ENCODE measurements at places on chromosomes 7 and 10.

DNA sequence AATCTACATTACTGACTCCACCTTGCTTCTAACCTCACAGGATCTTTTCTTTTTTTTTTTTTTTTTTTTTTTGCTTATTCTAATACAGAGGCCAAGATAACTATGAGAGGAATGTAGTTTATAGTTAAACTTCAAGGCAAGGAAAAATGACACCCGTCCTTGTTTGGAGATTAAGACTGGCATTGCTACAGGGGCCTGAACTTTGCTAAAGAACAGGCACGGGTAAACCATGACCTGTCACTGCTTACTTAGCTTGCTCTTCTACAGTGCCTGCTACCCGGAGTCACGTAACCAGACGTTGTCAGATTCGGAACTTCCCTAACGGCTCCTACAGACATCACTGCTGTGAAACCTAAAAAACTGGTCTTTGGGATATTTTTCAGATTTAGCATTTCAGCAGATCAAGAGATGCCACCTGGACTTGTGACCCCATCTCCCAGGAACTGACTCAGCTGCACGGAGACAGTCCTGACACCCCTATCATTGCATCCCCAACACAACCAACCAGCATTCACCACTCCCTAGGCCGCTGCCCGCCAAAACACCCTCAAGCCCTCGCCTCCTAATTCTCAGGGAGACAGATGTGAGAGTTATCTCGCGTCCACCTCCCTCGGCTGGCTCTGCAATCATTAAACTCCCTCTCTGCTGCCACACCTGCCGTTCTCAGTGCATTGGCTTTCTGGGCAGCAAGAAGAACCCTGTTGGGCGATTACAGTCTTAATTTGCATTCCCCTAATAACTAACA, 27.5 kb downstream of the MAD1L1 start:
- no peak for DNase-seq

GRCh38 chr10:12416344-12417050, 67.2 kb downstream of the CAMK1D start:
- DNase-seq: no peak

DNA sequence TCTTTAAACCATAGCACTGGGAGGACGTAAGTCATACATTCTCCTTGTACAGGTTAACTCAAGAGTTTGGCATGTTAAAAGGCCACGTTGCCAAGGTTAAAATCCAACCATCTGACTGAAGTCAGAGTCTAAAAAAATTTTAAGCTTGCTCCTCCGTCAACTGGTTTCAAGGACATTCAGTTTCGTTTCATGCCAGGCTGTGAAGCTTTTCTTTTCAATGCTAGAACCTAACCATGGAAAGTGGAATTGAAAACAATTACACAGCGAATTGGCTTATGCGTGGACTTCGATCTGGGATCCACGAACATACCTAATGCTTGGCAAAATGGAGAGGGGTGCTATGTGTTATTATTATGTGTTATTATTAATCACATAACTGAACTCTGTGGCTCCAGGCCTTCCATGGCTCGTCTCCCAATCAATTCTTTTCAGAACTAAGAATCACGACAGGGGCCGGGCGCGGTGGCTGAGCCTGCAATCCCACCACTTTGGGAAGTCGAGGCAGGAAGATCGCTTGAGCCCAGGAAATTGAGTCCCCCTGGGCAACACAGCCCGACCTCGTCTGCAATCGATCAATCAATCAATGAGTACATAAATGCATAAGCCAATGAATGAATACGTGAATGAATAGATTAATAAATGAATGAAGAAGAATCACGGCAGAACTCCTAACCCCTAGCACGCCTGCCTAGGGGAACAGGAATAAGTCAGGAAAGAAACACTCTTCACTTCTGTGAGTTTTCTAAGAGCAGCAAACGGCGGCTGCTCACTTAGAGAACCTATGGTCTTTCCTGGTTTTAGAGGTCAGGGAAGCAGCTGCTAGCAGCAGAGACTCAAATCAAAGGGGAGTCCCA, 733 bp upstream of the ARL5B start:
- peak; percentile 34 for DNase-seq

DNA sequence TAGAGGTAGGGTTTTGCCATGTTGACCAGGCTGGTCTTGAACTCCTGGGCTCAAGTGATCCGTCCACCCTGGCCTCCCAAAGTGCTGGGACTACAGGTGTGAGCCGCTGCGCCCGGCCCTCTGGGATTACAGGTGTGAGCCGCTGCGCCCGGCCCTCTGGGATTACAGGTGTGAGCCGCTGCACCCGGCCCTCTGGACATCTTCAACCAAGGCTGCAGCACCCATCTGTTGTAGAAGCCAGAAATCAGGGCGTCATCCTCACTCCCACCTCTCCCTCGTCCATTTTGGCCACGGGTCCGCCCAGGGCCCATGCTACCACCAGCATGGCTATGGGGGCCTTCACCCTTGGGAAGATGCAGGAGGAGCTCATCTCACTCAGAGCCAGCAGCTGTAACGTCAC, 38.5 kb upstream of the EBF3 start:
- DNase-seq: no peak

DNA sequence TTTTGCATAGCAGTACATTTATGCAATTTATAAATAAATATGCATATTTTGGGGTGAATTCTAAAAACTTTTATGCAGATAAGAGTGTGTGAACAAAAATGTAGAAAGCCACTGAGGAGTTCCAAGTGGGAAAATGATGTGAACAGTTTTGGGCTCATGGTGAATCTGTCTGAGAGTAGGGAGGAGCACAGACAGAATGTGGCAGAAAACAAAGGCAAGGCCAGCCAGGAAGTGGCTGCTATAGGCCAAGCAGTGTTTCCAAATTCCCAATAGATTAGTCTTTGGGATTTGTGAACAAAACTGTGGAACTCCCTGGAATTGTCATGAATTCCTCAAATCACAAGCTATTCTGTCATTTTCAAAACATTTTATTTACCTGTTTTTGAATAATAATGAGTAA, 73.6 kb upstream of the AMPH start:
- DNase-seq: no peak

GRCh38 chr10:127886371-127887051, 6.2 kb downstream of the CLRN3 start:
- no peak for DNase-seq

DNA sequence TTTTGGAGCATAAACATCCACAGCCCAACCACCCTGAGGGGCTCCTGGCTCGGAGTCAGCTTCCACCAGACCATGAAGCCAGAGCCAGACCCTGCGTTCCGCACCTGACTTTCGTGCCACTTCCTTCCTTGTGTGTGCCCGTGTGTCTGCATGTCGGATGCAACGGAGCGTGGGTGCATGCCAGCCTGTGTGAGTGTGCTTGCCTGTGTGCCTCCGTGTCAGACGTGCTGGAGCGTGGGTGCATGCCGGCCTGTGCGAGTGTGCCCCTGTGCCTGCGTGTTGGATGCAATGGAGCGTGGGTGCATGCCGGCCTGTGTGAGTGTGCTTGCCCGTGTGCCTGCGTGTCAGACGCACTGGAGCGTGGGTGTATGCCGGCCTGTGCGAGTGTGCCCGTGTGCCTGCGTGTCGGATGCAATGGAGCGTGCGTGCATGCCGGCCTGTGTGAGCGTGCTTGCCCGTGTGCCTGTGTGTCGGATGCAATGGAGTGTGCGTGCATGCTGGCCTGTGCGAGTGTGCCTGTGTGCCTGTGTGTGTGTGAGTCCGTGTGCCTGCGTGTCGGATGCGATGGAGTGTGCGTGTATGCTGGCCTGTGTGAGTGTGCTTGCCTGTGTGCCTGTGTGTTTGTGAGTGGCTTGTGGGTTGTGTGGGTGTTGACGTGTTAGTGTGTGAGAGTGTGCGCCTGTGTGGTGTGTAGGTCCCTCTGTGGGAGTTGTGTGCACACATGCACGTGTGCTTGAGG, 28.1 kb upstream of the KNDC1 start:
- DNase-seq: no peak

DNA sequence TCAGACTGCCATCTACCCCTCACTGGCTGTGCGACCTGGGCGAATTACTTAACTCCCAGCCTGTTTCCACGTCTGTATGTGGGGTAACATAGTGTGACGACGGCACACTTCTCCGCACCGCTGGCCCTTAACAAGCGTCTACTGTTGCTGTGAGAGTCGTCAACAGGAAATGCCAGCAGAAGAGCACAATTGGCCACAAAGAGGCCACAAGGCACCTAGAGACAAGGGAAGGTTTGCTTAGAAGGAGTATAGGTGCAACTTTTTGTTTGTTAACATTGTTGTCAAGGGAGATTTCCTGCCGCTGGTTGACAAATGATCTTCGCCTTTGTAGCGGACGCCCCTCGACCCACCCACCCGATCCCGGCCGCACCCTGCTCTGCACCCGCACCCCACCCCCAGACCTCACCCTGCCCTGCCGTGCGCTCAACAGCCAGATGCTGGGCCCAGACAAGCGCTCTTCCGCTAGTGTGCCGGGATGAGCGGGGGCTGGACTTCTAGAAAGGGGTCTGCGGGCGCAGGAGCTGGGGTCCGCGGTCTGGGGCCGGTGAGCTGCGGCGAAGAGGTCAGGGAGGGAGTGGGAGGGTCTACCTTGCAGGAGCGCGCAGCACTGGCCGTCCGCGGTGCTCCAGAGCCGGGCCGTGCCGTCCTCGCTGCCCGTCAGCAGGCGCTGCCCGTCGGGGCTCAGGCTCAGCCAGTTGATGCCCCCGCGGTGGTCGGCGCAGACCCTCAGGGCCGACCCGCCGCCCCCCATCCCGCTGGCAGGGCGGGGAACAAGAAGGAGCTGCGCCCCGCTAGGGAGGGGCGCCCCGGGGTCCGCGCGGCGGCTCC, 785 bp downstream of the WDR86 start:
- no peak for DNase-seq

DNA sequence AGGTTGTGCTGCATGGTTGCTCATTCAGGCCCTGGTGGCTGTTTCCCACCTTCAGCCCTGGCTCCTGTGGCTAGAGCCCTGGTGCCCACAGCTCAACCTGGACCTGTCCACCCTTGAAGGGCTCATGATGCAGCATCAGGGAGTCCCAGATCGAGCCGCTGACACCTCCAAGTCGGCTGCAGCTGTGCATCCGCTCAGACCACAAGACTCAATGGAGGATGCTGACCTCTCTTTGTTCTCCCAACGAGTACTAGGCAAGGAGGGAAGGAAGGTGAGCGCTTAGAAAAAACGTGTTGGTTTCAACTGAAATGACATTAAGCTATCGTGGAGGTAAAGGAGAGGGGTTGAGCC, 9.5 kb upstream of the C10orf95 start:
- DNase-seq: no peak

DNA sequence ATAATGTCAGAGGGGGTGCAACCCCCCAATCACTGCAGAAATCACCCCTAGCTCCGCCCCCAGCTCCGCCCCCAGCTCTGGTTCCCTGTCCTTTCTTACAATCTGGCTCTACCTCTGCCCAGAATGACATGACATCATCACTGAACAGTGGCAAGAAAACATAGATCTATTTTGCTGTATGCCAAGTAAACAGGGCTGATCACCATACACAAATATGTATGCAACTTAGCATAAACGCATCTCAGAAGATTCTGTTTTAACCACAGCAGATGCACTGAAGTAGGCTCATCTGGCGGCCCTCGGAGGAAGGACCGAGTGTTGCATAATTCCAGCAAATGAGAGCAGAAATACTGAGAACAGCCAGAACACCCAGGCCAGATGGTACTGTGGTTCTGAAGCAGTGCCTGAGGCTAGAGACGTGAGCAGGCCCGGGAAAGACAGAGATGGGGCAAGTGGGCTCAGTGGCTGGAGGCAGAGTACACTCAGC, 293.3 kb upstream of the KLF14 start:
- peak; percentile 59 for DNase-seq

GRCh38 chr10:93493162-93493561, 3.2 kb upstream of the CEP55 start:
- DNase-seq: no peak

DNA sequence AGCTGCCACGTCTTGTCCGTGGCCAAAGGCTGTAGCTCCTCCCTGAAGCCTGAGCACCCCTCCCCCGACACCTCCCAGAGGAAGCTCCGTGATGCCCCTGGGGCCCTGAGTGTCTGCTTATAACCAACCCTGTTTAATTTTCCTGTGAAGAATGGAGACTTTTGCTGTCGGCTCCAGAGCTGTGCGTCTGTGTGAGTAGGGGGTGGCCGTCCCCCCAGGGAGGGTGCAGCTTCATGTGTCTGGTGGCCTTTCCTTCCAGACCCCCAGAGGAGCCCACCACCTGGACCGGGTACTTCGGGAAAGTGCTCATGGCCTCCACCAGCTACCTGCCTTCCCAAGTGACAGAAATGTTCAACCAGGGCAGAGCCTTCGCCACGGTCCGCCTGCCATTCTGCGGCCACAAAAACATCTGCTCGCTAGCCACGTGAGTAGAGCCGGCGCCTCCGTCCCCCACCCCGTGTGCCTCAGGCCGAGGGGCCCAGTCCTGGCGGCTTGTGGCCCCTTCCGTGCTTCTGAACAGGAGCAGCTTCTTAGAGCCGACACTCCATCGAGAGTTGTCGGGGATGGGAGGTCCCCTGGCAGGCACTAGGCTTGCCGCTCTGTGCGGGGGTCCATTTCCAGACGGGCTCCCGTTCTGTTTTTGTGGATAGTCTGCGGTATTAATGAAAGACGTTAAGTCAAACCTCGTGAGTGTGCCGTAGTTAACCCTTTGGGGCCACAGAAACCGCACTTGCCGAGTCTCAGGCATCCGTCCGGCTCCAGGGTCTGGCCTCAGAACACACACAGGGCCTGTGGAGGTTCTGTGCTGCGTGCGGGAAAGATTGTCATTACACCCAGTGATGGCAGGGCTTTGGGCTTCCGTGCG, 37.1 kb downstream of the WIPI2 start:
- DNase-seq: no peak

DNA sequence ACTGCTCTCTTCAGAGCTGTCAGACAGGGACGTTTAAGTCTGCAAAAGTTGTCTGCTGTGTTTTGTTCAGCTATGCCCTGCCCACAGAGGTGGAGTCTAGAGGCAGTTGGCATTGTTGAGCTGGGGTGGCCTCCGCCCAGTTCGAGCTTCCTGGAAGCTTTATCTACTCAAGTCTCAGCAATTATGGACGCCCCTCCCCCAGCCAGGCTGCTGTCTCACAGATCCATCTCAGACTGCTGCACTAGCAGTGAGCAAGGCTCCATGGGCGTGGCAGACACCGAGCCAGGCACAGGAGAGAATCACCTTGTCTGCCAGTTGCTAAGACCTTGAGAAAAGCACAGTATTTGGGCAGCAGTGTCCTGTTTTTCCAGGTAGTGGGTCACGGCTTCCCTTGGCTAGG, 98.1 kb downstream of the SDHAF3 start:
- no peak for DNase-seq

DNA sequence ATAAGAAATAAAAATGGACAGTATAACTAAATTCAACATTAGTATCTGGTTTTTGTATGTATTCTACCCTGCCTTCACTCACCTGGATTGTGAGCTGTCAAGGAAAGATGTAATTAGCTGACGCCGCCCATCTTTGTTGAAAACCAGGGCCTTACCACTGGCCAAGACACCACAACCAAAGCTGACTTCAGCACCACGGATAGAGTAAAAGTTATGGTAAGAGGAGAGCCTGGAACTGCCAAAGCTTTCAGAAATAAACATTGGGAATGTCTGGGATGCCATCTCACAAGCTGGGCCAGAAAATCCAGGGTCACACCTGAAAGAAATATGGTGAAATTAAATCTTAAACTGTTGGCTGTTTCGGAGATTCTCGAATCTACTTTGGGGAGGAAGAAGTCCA, 190.1 kb upstream of the SLC26A5 start:
- no peak for DNase-seq

Measured in stimulated activated naive CD8-positive, alpha-beta T cell treated with anti-CD3 and anti-CD28 coated beads, Interleukin-15, Interleukin-2, amounts not matched to agents 100 U/mL and 50 U/mL, for 24 hours (primary cell).